AG10803 (cell line): ENCODE measurements at places on chromosomes 13 and 19.

DNA sequence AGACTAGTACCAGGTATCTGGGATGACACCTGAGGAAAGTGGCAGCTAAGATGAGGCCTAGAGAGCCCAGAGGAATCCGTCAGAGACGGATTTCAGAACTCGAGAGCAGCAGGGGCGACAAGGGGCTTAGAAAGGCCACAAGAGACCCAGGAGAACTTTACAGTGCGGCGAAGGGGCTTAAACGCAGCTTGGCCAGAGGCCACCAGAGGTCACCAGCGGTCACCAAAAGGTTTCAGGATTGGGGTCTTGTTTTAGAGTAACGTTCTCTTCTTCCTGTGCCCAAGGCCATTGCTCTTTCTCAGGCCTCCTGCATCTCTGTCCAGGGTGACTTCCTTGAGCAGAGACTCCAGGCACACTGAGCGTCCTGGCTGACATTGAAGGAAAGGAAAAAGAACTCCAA is 2.2 kb downstream of the ZSCAN22 start:
- no peak for DNase-seq

DNA sequence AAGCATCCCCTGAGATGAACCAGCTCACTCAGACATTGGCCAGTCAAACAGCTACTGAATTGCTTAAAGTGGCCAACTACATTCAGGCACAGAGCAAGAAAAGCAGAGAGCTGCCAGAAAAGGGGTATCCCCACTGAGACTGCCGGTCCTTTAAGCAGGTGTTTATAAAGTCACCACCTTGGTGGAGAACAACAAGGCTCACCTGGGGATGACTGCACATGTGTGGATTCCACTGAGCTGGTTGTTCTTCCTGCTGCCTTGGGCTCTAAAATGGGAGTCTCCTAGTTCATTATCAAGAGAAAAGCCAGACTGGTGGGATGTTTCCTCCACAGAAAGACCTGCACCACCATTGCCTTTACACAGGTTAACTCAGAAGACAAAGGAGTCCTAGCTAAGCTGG is 51.8 kb upstream of the IPO5 start:
- DNase-seq: no peak

DNA sequence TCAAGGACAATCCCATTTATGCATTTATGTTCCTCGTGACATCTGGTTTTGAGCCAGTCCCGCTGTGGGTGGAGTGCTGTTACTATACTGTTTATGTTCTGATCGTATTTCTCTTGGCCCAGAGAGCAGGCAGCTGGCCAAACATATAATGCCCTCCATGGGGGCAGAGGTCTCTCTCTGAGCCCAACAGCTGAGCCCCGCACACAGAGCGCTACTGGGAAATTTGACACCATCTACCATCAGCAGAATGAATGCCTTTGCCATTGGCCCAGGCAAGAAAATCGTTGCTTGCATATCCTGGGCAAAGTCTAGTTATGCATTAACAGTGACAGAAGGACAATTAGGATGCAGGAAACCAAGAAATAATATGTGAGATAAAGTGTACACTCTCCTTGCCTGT is 126.8 kb upstream of the CACNA1A start:
- no peak for DNase-seq

GRCh38 chr13:66840621-66841020 is 389.5 kb downstream of the PCDH9 start:
- no peak for DNase-seq

GRCh38 chr13:86087244-86087643 is 288.0 kb upstream of the SLITRK6 start:
- no peak for DNase-seq

DNA sequence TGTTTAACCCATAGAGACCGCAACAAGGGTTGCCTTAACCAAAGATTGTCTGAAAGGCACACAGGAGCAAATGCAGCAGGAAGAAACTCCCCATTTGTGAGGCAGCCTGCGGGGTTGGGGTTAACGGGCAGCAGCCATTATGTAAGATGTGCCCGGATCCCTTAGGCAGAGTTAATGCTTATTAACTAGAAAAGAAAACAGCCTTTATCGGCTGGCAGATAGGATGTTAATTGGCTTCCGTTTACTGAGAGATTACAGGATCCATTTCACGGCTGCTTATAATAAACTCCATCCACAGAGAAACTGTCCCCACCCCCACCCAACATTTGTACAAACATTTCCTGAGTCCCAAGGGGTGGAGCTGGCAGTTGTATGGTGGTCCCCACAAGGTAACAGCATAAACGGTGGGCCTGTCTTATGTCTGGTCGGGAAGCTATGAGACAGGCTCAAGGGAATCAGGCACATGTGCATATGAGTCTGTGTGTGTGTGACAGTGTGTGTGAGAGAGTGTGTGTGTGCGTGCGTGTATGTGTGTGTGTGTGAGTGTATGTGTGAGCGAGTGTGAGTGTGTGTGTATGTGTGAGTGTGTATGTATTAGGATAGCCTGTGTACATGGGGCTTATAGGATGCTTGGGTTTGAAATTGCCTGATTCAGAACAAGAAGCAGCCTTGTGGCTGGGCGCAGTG is 10.5 kb downstream of the SLC25A42 start:
- DNase-seq: no peak

GRCh38 chr19:1566392-1567115 is 1.6 kb downstream of the MEX3D start:
- DNase-seq: peak; percentile 78

DNA sequence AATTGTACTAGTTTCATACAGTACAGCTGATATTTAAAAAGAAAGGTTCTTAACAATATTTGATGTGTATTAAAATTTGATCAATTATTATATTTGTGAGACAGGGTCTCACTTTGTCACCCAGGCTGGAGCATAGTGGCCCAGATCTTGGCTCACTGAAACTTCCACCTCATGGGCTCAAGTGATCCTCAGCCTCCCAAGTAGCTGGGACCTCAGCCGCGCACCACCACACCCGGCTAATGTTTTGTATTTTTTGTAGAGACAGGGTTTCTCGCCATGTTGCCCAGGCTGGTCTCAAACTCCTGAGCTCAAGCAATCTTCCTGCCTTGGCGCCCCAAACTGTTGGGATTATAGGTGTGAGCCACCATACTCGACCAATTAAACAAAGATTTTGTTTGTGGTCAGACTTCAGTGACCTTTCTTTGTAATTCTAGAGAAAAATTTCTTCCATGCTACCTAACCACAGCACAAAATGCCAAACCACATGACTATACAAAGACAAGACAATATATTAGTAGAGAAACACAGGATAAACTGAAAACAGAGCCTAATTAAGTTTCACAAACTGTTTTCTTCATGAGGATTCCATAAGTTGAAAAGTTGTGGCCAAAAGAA is 59.6 kb downstream of the RBM26 start:
- DNase-seq: peak; percentile 4
